Activated CD4-positive, alpha-beta T cell treated with anti-CD3 and anti-CD28 coated beads for 4 hours (primary cell): ENCODE measurements at places on chromosomes 5 and 9.

DNA sequence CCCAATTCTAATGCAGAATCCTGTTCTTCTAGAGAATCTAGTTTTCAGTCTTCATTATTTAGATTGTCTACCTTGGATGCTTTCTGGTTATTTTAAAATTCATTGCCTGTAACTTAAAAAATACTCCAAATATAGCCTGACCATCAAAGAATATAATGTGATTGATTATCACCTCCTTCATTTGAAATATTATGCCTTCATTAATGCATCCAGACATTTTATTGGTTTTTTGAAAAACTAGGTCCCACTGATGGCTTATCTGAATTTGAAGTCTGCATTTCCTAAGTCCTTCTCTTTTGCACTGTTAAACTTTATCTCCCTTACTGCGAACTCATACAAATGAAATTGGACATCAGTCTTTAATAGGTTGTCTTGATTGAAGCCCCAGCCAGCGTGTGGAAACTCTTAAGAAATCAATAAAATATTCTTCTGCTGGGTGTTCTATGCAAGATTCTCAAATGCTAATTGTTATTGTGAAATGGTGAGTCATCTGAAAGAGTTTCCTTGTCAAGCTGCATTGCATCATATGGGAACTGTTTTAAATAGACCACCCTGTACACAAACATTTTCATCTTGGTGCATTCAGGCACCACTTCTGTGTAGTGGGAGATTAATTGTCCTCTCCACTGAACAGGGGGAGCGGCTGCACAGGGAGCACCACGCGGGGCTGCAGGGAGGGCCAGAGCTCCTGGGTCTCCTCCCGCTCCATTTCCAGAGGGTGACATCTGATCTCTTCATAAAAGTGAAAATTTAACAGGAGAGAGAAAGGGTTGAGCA, 92.3 kb upstream of the FANCC start:
- DNase-seq: no peak

- DNase-seq: no peak
Observed at GRCh38 chr5:61653807-61654580, 321.9 kb downstream of the ZSWIM6 start.

DNA sequence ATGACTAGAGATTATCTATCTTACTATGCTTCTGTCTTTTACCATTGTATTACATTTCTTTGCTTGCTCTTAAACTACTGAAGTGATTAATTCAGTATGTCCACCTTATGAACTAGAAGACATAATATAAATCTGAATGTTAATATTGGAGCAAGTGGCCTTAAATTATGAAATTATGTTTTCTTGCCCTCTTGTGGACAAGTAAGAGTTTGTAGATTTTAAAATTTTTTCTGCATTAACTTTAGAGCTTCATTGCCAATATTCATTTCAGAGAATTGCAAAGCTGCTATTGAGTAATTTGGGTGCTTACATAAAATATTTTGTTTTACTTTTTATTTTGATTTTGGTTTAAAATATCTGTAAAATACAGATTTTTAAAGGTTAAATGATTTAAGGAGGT, 55.3 kb downstream of the RANBP17 start:
- DNase-seq: no peak

GRCh38 chr5:72860499-72860898, 44.0 kb downstream of the TNPO1 start:
- DNase-seq: no peak

DNA sequence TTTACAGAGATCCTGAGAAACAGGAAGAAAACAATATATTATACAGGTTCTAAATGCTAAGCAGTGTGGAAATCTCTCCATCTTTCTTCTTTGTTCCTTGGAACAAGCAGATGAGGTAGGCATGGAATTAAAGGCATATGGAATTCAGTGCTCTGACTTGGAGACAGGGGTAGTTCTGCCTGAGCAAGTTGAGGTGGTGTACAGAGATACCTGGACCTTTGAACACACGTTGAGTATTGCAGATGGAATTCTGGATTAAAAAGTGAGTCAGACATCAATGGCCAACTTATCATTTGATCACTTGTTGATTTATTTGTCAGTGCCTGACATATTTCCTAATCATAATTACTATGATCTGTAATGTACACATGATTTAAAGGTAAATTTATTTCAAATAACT, 293.9 kb upstream of the IRX4 start:
- no peak for DNase-seq

DNA sequence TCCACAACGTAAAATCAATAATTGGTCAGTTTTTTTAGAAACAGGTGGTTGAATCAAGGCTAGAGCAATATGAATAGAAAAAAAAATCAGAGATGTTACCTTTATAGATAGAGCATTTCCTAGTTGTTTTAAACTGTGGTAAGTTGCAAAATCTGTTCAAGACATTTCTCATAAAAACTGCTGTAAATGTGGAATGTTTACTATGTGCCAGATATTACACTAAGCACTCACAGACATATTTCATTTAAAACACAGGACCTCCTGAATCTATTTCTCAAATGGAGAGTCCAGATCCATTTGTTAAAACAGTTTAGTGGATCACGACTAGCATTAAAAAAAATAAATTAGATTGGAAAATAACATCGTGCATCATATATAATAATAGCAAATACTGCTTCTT, 570.0 kb upstream of the ZNF608 start:
- no peak for DNase-seq

GRCh38 chr5:176771102-176771845, 39.1 kb upstream of the UNC5A start:
- DNase-seq: no peak

DNA sequence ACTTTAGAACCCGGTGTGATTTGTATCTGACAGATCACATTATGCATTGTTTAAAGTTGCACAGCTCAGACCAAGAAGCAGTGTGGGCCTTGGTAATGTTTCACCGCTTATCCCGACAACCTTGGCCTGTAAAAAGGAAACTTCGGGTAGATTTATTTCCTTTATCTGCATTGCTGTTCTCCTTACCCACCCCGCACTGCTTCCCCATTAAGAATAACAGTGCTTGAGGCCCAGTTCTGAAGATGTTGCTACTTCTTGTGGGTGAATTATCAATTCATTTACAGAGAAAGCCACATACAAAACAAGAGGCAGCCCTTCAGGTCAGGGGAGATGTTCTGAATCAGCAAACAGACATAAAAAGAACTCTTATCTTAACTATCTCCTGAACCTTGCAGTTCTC, 8.4 kb downstream of the SMARCA2 start:
- no peak for DNase-seq

GRCh38 chr5:152853361-152853760, 448.3 kb upstream of the NMUR2 start:
- DNase-seq: no peak

GRCh38 chr5:99032234-99033013, 103.6 kb upstream of the CHD1 start:
- DNase-seq: peak; percentile 31

- DNase-seq: no peak
Observed at GRCh38 chr5:107894361-107894760, 223.6 kb upstream of the EFNA5 start.

DNA sequence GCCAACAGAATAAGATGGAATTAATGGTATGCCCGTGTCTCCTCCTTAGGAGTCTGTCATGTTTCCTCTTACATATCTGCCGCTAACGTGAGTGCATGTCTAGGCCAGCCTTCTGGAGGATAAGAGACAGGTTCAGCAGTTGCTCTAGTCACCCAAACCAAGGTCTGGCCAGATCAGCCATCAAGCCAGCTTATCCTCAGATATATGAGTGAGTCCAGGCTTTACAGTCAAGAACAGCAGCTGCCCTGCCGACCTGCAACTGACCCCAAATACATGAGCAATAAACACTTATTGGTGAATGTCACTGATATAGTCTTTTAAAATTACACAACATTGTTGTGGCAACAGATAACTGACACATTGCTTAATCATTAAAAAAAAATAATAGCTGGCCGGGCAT, 123.5 kb downstream of the TSSK1B start:
- no peak for DNase-seq

- no peak for DNase-seq
Observed at GRCh38 chr5:157372472-157372822, 87.6 kb upstream of the NIPAL4 start.

DNA sequence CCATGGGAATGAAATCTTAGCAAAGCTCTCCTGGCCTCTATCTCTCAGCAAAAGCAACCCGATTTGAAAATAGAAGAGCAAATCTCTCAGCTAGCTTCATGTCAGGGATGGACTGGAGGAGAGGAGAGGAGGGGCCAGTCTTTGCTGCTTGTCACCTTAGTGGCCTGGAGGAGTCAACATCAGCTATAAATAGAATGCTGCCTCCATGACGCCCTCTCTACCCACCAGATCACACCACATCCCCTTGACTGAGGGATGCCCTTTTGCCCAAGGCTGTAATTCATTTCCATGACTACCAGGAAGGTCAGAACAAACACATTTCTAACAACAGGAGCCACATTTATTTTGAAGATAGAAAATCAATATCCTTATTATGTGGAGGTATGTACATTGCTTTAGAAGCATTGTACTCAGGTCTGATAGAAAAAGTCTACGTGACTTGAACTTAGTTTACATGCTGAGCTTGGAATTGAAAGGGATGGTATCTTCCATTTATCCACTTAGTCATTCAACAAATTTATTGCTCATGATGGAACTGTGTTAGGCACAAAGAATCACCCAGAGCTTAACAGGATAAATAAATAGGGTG, 92.4 kb upstream of the LIFR start:
- DNase-seq: no peak

DNA sequence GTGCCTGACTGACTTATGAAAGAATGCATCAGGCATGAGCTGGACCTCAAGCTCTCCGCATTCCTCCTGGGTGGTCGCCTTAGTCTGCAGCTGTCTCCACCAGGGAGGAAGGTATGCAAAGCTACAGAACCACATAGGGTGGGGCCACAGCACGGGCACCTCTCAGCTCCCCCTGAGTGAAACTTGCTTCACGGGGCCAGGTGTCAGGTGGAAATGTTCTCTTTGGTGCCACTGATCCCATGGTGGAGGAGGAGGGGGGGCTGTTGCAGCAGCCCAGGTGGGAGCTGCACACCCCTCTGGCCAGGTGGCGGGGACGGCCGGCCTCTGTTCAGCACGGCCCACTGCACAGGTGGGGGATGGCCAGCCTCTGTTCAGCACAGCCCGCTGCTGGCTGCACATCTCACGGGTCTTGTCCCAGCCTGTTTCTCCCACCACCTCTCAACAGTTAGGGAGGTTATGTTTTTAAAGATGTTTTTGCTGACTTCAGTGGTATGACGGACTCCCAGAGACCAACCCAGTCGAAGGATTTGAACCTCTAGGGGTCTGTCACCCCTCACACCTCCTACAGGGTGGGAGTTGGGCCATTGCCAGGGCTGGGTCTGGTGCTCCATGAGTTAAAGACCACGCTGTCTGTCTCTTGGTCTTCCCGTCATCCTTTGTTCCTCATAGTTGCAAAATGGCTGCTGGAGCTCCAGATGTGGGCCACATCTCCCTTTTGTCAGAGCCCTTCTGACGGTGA, 34.3 kb downstream of the MRPL36 start:
- no peak for DNase-seq

- DNase-seq: peak; percentile 54
Observed at GRCh38 chr9:35696520-35697215, 6.9 kb upstream of the TPM2 start.

GRCh38 chr5:135649435-135649834, 70.6 kb upstream of the CXCL14 start:
- DNase-seq: no peak

DNA sequence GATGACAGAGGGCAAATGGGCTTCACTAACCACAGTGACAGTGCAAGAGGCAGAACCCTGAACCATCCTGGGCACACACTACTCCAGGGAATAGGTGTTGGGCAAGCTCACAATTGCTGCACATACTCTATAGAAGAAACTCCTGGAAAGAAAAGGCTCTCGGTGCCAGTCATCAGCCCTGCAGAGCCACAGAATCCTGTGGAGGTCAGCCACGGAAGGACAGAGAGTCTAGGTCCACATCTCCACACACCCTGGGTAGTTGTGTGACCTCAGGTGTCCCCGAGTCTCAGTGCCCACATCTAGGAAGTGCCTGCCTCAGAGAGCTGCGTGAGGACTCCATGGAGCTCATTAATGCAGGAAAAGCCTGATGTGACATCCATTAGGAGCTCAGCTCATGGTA, 16.0 kb upstream of the ANGPTL2 start:
- DNase-seq: no peak

- DNase-seq: no peak
Observed at GRCh38 chr5:96651047-96651446, 11.1 kb upstream of the CAST start.

DNA sequence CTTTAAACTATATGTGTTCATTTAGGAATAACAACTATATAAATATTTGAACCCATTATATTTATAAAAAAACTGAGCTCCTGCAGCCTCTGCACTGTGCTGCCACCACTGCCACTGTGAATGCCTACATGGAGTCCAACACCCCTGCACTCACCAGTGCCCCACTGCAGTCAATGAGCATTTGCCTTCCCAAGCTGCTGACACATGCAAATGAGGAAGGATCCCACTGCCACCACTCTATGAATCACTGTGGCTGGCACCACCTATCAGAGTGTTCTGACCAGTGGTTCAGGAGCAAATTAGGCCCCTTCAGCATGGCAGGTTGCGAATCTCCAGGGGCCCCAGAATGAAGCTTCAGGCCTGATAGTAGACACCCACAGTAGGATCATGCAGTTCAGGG, 9.1 kb downstream of the IFNA5 start:
- no peak for DNase-seq

- DNase-seq: peak; percentile 9
Observed at GRCh38 chr9:134136118-134136995, 475 bp downstream of the WDR5 start.

DNA sequence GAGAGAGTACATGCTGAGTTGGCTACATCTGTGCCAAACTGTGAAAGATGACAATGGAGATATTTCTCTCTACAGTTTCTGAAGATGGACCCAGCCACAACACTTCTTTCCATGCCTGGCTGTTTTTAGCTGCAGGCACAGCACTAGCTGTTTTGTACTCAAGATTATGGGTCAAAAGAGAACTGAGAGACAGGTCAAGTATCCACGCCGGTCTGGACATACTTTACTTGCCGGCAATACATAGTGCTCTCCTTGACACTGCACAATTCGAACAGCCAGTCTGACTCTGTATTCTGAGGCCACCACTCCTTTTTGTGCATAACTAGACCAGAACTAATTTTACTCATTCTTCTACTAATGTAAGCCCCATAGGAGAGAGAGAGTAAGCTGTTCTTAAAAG, 2.6 kb downstream of the PRLR start:
- no peak for DNase-seq

DNA sequence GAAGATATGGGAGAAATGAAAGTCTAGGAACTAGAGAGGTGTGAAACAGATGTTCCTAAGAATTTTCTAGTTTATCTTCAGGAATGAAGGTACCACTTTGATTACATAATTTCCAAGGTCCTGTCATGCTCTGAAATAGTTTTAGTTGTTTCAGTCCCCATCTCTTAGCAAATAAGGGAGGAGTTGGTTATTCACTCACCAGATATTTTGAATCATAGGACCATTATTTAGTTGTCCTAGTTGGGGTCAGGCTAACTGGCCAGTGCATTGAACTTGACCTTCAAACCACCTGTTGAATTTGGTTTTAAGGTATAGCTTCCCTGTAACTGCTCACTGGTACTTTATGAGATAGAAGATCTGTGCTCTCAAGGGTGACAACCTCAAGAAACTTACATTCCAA, 53.9 kb upstream of the TNFAIP8 start:
- no peak for DNase-seq
